ENCODE measurements at places on chromosomes 6 and 20.

- no peak for DNase-seq
Measured at GRCh38 chr6:165746331-165746730, 83.3 kb upstream of the PDE10A start.

DNA sequence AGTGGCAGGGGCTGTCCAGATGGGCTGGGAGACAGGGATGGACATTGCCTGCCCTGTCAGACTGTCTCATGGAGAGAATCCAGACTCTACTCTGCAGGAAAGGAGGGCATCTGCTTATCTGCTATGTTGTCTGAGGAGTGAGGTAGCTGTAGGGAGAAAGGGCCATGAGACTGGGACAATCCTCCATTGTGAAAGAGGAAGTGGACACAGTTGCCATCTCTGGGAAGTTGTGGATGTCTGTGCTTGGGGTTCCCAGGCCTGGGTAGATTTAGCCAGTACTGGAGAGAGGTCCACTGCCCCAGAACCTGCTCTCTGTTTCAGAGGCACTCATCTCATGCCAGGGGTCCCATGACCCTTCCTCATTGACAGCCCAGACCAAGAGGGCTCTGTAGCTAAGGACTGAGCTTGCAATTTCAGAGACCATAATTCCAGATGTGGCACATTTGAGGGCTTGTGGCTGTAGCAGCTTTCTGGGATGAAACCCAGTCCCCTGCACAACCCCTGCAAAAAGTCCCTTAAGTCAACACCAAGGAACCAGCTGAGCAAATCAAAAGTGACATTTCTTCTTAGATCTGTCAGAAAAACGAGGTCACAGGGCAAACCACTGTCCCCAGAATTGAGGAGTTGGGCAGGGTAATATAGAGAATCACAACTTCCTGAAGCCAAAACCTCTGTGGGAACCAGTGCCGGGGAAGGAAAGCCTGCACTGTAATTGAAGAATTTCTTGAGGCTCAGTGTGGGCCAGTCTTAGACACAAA, 4.1 kb upstream of the SIRPG start:
- no peak for DNase-seq

DNA sequence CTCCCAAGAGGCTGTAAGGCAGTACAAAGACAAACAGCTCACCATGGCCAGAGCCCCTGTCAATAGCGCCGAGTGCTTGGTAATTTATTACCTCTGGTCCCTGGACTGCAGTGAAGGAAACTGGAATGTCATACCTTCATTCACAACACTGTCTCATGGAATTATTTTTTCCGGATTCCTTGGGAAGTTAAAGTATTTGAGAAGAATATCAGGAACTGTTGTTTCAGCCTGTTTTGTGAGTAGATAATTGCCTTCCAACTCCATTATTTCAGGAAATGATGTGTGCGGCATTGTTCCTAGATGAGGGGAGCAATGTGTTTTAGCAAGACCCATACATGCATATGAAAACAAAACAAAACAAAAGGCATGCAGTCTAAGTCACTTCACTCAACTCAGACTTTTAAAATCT, 64.0 kb downstream of the BLOC1S5 start:
- no peak for DNase-seq

DNA sequence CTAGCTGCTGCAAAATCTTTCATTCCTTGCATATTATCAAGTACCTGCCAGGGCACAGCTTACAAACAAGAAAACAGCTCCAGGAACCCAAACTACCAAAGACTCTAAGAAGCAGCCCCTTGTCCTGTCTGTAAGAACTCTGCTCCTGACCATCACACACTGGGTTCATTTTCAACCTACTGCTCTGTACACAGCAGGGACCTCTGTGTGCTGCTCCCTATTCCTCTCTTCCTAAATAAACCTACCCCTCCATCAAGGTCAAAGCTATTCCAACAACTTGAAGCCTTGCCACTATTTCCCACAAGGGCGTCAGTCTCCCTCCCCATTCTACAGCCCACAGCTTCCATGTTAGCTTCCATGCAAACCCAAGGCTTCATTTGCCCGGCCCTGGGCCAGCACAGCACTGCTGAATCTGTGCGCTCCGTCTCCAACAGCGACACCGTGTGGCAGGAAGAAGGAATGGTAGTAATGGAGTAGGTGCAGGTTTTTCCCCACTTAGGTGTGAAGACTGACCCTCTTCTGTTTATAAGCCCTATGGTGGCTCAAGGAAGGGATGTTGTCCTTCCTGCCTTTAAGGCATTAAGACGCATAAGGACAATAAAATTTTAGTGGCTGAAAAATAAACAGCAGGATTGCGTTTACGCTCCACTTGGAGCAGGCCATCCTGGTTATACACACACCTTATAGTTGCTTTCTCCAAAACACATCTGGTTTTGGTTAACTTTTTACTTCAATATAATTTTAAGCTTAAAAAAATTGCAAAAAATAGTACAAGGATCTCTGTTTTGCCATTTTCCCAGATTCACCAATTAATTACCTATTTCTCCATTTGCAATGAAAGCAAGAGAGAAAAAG, 115.2 kb upstream of the NXT1 start:
- DNase-seq = no peak

DNA sequence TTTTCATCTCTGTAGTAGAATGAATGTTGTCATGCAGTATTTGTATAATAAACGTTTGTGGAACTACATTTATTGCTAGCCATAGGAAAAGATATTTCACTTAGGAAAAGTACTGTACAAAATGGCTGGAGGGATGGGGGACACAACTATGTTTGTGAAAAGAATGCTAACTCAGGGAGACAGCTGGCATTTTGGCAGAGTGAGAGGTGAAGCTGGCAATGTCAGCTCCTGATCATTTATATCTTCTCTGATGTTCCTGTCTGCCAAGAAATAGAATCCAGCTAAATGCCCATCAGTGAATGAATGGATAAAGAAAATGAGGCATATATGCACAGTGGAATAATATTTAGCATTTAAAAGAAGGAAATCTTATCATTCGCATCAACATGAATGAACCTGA, 313.0 kb upstream of the IRAK1BP1 start:
- no peak for DNase-seq

GRCh38 chr20:24049081-24049480, 60.5 kb upstream of the GGTLC1 start:
- no peak for DNase-seq

DNA sequence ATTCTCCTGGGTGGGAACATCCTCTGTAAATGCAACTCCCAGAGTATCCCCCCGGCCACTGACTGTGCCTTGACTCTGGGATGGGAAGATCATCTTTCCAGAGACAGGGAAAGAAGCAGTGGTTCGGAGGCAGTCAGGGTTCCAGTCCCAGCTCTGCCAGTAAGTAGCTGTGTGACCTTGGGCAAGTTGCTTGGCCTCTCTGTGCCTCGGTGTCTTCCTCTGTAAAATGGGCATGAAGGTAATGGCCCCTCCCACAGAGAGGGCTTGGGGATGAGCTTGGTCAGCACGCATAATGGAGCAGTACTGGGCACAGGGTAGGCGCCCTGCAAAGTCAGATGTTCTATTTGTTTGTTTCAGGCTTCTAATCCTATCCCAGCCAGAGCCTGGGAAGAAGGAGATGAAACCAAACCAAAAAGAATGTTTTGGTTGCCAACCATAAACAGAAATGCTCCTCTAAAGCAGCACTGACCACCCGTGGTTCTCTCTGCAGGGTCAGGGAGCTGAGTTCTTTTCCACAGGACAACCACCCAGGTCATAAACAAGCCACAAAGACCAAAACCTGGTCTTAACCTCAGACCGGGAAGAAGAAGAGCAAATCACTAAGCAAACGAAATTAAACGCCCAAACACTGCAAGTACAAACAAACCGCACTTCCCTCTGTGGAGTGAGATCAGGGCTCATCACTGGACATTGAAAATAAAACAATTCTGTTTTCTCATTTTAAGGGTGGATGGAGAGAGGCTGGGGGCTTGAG, 381.0 kb upstream of the SULF2 start:
- no peak for DNase-seq

DNA sequence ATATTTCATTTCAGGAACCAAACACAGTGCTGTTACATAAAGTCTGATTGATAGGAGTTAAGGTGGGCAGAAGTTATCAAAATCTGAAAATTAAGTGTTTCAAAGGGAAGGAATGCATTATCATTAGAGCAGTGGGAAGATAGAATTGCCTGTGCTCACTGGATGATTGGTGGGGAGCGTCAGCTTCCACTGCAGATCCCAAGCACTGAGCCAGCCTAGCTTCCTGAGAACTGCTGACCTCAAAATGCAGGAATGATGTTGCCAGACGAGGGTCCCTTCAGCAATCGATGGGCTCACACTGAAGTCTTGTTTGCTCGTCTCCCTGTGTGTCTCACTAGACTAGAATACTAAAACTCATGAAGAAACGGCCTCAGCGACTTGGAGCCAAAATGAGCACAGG, 110.0 kb upstream of the PHACTR1 start:
- no peak for DNase-seq

DNA sequence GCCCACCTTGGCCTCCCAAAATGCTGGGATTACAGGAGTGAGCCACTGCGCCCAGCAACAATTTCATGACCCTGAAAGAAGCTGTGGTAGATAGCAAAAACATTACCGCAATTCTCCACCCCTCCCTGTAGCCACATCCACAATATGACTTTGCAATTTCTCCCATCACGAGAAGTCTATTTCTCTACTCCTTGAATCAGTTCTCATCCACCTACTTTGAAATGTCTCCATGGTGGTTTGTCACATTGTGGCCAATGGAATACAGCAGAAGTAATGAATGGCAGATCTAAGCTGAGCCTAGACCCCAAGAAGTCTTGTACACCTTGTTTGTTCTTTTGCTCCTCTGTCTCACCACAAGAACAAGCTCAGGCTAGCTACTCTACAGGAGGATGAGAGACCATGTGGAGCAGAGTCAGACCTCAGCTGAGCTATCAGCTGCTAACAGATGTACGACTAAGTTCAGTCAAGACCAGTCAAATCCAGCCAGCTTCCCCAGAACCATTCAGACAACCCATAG, 6.3 kb downstream of the OXT start:
- DNase-seq = no peak

- DNase-seq = no peak
Measured at GRCh38 chr6:125988280-125988679, 1.9 kb downstream of the TRMT11 start.

DNA sequence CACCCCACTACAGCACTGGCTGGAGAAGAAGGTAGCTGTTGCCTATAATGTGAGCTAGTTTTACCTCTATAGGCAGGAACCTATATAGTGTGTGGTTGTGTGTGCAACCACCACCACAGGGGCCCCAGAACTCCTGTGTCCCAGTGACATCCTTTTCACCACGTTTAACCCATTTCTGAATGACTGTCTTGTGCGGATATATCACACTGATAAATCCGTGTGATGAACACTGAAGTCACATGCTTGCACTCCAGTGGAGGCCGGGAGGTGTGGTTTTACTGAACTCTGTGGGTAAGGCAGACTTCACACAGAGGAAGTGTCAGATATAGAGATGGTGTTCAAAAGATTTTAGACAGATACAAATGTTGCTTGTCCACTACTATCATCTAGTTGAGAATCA, 32.5 kb downstream of the SDHAF4 start:
- DNase-seq = peak; percentile 3

- DNase-seq = no peak
Measured at GRCh38 chr6:134722200-134722870, 227.6 kb downstream of the ALDH8A1 start.

- no peak for DNase-seq
Measured at GRCh38 chr20:33005132-33005566, 916 bp upstream of the SUN5 start.

- DNase-seq = no peak
Measured at GRCh38 chr6:54802775-54803634, 43.6 kb upstream of the FAM83B start.

- DNase-seq = no peak
Measured at GRCh38 chr6:18424201-18424600, 37.1 kb downstream of the RNF144B start.

DNA sequence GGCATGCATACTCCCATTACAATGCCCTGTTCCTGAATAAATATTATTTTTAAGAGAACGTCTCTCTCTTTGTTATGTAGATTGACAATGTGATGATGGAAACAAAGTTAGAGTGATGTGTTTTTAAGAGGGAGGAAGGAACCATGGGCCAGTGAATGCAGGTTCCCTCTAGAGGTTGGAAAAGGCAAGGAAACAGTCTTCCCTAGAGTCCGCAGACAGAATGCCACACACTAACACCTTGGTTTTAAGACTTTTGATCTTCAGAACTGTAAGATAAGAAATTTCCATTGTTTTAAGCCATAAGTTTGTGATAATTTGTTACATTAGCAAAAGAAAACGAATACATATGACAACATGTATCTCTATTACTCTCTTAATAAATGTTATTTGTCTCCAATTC, 4.7 kb upstream of the CENPW start:
- no peak for DNase-seq

DNA sequence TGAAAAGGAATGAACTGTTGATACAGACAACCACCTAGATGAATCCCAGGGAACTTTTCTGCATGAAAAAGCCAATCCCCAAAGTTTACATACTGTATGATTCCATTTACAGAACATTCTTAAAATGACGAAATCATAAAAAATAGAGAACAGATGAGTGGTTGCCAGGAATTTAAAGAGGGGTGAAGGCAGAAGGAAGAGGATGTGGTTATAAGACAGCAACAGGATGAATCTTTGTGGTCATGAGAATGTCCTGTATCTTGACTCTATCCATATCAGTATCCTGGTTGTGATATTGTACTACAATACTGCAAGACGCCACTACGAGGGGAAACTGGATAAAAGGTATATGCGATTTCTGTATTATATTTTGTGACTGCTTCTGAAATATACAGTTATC, 70.1 kb upstream of the EMILIN3 start:
- no peak for DNase-seq

GRCh38 chr6:110560239-110561007, 84.0 kb upstream of the SLC22A16 start:
- no peak for DNase-seq

DNA sequence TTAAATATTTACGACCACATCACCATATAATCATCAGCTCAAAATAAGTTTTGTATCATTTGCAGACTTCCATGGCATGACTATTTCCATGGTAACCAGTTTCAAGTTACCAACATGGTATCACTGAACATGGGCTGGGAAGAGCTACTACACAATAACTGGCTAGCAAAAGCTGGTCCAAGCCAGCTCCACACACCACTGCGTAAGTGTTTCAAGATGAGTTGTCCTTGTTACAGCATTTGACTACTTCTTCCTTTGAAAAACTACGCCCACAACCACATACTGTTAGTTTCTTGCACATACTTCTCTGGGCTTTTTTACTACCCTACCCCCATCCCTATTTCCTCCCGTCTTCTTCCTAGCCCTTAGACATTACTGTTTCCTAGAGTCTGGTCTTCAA, 8.5 kb downstream of the CD164 start:
- DNase-seq = no peak

DNA sequence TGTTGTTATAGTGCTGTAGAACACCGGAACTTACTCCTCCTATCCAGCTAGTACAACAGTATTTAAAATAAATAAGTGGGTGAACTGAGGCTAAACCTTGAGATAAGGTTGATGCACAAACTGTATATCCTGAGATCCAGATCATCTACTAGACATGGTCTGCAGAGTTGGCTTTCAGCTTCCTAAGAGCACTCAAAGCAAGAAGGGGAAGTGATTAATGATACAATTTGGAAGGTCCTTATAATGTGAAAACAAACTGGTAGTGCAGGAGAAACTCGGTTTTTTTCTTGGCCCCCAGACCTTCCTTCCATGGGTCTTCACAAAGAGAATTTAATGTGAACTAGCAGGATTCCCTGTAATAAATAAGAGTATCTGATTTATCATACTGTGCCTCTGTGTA, 27.4 kb upstream of the RREB1 start:
- no peak for DNase-seq

- no peak for DNase-seq
Measured at GRCh38 chr20:41509316-41510200, 108.6 kb downstream of the CHD6 start.
